ENCODE measurements at places on chromosomes 6 and 20. TPM values are rescaled to one million over a fixed set of nuclear protein-coding genes. Genes with fewer than 3 reads are reported as not detected.

The BPIFA1 gene
- not detected for total RNA-seq

- no peak for DNase-seq
Observed at GRCh38 chr20:57620274-57620990, at the start of gene ZBP1. TSS of gene ZBP1 (minus strand) at chr20:57620426. CDS start at chr20:57620295, 131 bp downstream.

DNA sequence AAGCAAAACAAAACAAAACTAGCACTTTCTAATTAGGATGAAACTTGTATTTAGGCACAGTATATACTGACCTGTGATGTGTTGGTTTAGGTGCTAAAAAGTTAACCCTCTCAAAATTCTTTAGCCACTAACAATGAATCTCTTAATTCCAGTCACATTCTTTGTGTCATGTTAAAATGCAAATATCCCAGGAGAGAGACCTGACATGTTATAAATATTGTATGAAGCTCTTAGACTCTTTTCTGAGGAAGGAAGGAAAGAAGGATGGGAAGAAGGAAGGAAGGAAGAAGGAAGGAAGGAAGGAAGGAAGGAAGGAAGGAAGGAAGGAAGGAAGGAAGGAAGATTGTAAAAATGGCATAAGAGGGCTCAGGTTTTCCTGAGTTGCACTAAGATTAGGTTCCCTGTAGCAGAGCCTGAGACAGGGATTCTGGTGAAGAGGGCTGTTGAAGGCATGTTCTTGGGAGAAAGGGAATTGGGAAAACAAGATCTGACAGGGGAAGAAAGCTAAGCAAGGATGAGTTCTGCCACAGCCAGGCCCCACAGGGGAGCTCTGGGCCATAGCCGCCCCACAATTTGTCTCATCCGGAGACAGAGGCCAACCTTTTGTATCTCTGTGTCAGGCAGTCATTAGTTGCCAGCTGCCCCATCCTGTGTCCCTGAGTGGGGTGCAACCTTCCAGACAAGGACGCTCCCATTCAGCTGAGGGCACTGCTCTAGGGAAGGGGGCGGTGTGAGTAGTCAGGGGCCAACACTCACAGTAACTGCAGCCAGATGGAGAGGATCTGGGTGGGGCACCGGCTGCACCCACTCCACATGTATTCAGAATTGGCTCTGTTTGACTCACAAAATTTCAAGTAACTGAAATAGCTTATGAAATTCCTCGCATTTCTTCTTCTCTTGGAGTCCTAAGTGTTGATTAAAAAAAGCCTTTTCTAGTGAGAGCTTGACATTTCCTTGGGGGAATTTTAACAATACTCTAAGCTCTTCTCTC lies 189.3 kb upstream of the ARG1 start:
- no peak for DNase-seq

DNA sequence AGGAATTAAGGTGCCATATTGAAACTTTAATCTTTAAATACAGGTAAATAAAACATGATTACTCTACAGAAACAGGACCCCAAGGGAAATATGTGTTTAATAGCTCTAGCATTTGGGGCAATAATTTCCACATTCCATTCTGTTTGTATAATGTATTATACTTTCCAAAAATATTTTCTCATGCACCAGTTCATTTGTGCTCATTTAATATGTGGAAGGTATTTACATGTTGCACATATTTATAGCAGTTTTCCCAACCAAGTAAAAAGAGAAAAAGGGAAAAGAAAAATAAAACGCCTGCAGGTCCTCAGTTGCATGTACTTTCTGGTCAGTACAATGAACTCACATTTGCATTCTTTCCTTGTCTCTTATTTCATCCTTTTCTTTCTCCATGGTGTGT lies 129.5 kb upstream of the SULF2 start:
- DNase-seq = no peak

- no peak for DNase-seq
Observed at GRCh38 chr6:105934708-105935107, 151.4 kb upstream of the PRDM1 start.

Data from IMR-90 (cell line).